AG04449 (cell line): ENCODE measurements at places on chromosomes 5 and 9.

DNA sequence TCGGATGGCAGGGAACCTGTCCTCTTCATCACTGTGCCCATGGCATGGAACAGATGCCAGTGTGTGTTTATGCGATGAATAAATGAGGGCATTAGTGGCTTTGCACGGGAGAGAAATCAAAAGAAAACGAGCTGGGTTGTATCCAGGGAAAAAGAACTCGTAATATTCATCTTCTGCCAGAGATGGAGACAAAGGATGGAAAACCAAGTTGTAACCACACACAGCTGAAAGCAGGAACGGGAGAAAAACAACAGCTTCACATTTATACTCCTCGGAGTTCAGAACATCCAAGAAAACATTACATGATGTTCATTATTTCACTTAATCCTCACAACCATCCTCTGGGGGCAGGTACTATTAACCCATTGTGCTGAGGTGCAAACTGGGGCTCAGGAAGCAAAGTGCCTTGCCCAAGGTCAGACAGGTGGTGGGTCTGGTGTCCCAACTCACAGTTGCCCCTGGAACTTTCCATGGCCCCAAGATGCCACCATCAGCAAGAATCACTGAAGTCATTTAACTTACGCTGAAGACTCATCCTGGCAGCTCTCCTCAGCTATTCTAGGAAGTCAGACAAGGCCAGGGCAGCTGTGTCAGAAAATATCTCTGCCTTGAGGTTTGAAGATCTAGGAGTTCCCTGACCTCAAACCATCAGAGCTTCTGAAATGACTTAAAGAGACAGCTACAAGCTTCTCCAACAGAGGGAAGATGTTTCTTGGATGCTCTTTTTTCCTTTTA lies 250.4 kb downstream of the NSG2 start:
- no peak for DNase-seq

- no peak for DNase-seq
Observed at GRCh38 chr5:170418736-170419135, 29.6 kb upstream of the KCNMB1 start.

DNA sequence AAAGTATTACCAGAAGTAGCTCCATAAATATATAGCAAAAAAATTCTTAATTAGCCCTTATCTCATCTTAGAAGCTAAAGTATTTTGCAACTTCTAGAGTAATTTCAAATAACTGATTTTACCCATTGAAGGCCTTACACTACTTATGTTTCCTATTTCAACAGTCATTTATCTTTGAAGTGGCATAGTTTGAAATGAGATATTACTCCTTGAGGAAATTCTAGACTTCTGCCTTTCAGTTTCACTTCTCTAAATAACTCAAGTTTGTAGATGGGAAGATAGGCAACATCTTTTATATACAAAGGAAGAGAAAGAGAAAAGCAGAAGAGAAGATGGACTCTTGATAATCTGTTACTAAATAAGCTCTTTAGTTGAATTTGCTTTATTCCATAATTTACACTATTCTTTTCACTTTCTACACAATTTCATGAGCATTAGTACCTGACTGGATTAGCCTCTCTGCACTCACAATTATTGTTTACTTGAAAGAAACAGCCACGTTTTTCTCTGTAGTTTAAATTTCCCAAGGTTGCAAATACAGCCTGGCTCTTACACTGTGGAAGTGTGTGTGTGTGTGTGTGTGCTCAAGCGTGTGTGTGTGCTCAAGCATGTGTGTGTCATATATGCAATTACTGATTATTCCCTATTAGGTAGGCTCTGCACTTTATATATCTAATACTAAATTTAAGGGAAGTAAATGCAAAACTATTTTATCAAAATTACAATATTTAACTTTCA lies 60.6 kb upstream of the EMB start:
- DNase-seq: no peak

GRCh38 chr5:96259151-96259772 lies 173.8 kb downstream of the PCSK1 start:
- no peak for DNase-seq

GRCh38 chr9:133968966-133969617 lies 23.0 kb downstream of the VAV2 start:
- DNase-seq: no peak

DNA sequence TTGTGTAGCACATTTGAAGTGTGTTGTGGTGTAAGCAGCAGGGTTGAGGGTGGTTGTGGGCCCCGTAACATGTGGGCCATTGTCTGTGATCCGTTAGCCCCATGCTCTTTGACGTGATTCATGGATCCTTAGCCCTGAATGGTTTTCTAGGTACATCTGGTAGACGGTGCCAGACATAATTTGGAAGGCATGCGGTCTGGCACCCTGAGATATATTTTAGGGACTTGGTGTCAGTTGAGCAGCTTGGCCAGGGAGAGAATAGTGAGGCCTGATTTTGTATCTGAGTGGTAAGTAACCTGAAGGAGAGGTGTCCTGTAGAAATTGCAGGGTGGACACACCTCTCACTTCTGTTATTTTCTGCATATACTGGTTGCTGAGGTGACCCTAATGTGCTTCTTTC lies 10.9 kb downstream of the SH3GL2 start:
- DNase-seq: no peak

DNA sequence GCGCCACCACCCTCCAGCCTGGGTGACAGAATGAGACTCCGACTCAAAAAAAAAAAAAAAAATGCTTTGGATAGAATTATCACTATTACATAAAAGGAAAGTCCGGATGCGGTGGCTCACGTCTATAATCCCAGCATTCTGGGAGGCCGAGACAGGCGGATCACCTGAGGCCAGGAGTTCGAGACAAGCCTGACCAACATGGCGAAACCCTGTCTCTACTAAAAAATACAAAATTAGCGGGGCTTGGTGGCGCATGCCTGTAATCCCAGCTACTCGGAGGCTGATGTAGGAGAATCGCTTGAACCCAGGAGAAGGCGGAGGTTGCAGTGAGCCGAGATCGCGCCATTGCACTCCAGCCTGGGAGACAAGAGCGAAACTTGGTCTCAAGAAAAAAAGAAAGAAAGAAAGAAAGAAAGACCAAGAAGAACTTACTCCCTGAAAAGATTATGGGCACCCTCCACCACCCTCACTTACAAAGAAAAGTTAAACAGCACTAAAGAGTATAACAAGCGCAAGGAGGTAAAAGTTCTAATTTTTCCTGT lies 17.8 kb downstream of the CDKN2A start:
- no peak for DNase-seq

DNA sequence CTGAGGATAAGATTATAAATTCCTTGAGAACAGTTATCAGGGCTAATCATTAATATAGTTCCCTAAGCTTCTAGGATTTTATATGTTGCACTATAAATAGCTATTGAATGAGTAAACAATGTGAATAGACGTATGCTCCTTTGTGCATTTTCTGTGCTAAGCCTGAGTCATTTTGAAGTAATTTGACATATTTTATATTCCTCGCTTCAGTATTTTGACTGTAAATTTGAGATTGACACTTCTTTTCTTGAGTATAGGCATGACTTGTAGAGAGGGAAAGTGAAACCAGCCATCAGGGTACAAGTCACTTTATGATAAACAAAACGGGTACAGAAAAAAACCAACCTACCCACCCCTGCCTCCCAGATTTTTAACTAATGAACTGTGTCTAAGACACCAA lies 367.7 kb upstream of the PRR16 start:
- no peak for DNase-seq

DNA sequence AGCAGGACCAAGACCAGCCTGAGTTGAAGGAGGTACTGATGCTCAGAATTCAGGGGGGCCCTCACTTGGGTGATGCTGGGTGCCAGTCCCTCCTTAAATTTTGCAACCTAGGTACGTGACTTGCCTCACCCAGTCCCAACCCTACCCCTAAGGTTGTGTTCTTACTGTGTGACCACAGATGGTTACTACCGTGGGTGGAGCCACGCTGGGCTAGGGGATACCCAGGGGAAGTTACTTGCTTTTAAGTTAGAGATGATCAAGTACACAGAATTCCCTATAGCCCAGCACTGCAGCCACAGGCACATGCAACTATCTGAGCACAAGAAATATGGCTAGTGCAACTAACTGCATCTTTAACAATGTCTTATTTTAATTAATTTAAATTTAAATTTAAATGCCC lies 32.9 kb downstream of the NXNL2 start:
- no peak for DNase-seq

- no peak for DNase-seq
Observed at GRCh38 chr5:149237662-149238061, 34.0 kb upstream of the AFAP1L1 start.

DNA sequence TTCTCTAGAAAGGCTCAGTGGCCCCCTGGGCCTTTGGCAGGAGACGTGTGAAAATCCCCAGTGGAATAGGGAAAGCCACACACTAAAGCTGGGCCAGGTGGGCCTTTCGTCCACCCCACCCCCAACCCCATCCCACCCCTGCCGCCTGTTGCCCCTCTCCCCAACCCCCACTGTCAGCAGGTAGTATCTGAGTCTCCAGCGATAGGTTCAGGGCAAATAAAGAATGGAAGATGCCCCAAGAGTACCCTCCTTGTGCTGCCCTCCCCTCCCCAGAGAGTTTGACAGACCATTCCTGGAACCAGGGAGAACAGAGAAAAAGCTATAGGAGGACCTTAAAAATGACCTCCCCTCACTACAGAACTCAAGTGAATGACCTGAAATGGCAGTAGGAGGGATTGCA lies 36.7 kb upstream of the UBE2D2 start:
- DNase-seq: no peak

DNA sequence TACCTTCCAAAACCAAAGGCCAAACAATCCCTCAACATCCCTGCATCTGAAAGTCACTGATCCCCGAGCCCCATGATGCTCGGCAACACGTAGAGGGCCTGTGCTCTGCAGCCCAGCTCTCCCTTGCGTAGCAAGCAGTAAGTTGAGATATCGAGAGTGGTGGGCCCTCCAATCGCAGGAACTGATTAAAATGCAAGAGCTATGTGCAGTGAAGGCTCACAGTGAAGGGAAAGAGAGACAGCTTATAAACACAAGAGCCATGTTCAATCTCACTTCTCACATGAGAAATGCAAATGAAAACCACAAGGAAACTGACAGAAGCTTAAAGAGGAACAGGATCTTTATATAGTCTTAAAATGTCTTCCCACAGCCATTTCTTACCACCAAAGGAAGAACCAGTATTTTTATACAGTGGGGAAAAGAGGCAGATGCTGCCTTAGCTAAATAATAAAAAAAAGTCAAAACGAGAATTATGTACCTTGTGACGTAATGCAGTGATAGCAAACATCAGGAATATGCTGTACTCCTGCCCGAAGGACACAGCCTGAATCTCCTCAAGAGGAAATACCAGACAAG lies 24.6 kb downstream of the TTF1 start:
- DNase-seq: no peak

GRCh38 chr5:66164044-66164790 lies 20.1 kb downstream of the SREK1 start:
- DNase-seq: peak; percentile 23

DNA sequence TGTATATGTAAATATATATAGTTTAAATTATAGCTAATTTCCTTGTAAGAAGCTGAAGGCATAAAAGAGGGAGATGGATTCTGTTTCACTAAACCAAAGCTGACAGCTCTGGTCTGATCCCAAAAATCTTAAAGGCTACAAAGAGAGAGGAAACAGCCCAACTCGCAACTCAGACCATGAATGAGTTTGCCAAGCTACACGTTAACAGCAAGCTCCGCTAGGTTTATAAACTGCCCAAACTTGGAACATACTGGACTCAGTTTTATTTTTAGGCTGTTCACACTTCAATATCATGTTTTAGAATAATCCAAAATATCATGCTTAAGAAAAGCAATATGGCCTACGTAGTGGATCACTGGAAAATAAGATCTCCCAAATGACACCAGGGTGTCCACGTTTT lies 318.3 kb upstream of the RPS23 start:
- DNase-seq: no peak

GRCh38 chr5:107979291-107979690 lies 308.6 kb upstream of the EFNA5 start:
- DNase-seq: no peak

DNA sequence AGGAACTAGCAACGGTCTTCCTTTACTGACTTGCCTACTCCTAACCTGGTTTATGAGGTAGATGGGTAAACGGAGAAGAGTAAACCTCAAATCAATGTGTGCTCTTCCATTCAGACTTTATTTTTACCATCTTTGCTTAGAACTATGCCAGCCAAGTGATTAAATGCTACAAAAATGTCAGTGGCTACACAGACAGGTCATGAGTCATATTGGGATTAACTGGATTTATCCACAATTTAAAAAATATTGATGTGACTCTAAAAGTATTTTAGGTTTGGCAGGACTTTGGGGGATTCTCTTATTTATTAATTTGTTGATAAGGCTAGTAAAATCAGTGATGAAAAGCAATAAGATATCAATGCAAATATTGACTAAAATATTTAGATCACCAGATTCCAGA lies 275.0 kb downstream of the PLK2 start:
- DNase-seq: no peak

DNA sequence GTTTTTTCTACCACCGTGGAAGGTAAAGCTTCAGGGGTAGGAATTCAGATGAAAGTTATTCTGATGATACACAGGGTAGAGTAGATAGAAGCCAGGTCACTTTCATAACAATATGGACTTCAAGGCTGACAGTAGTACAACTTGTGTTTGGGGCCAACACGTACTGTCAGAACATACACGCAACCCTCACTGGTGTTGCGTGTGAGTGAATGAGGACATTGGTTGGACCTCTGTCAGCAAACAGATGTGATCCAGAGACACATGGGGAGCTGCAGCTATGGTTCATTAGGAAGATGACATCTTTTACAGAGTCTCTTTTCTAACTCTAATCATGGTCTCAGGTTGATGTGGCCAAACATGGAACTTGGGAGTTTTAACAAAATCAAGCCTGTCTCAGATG lies 70.1 kb upstream of the MOCS2 start:
- no peak for DNase-seq

- DNase-seq: no peak
Observed at GRCh38 chr5:68261169-68261568, 45.6 kb downstream of the PIK3R1 start.

GRCh38 chr5:84478603-84479002 lies 93.9 kb upstream of the EDIL3 start:
- DNase-seq: no peak

DNA sequence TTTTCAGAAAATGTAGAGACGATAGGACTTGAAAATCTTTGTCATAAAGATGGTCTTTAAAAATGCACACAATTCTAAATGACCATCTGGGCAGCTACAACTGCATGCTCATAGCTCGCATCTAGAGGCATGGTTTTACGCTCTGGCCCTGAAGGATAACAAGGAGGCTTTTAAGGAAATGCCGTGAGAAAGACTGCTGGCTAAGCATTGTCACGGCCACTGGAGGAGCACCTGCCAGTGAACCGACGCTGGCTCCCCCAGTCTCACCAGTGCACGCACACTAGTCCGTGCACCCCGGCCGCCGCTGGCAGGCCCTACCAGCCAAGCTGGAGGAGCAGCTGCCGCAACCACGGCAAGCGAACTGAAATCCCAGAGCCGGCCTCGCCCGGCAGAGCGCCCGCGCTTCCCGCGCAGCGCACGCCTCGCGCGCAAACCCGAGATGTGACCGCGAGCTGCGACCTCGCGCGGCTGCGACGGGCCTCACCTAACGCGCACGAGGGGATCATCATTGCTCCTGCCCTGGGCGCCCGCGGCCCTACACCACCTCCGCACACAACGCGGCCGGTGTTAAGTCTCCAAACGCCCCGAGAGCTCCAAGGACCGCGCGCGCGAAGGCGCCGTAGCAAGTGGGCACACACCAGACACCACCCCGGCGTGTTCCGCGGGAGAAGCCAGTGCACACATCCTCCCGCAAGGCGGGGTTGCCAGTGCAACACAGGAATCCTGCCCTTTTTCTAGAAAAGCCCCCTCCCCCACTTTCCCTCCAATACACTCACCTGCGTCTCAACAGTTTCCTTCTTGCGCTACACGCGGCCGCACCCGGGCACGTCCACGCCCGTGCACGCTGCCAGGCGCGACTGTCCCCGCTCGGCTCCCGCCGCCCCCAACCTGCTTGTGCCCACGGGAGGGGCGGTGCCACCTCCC lies 5.3 kb downstream of the ELAVL2 start:
- DNase-seq: no peak
